ENCODE measurements at places on chromosomes 4 and X. TPM values are rescaled to one million over a fixed set of nuclear protein-coding genes. Genes with fewer than 3 reads are reported as not detected.

GRCh38 chr4:146342600-146343192 is 128.4 kb downstream of the REELD1 start:
- DNase-seq, result no peak

GRCh38 chr4:95358421-95358820 is 190.4 kb downstream of the UNC5C start:
- no peak for DNase-seq

DNA sequence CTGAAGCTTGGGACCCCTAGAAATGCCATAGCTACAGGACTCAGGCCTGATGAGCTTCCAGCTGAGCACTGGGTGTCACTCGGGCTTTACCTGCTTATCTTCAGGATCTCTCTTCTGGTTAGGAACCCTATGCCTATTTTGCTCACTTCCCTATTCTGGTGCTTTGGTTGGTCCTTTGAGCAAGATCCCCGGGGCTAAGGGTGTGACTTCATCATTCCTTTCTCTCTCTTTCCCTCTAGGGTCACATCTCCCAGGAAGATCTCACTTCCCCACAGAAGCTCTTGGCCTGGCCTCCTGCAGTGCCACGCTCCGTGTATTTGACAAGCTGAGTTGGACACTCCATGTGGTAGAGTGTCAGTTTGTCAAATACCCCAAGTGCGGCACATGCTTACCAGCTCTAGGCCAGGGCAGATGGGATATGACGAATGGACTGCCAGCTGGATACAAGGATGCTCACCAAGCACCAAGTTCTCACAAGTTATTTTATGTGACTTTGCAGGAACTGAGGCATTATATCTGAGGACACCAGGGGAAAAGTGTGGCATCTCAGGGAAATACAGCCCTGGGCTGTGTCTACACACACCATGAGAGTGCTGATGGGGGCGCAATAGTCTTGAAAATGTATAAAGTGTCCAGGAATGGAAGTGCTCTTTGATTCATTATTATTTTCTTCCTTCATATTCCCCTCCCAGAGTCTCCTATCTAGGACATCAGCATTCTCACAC is 21.1 kb downstream of the VSIG4 start:
- DNase-seq, result no peak

- DNase-seq, result no peak
Measured at GRCh38 chr4:35238793-35239192, 1005.5 kb downstream of the ARAP2 start.

DNA sequence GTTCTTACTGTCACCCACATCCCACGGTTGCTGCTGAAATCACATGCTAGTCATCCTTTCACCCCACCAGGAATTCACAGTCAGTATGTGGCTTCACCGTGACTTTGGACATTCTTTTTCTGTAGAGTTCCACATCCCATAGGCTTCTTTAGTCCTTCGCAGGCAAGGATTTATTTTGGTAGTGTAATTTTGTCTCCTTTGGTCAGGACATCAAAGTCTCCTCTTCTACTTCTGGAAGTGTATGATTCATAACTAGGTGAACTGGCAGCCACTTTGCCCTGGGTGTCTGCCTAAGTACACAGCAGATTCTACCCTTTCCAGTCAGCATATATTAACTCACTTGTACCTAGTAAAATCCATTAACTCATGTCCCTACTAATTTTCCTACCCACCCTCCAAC is 38.3 kb upstream of the MMAA start:
- no peak for DNase-seq

DNA sequence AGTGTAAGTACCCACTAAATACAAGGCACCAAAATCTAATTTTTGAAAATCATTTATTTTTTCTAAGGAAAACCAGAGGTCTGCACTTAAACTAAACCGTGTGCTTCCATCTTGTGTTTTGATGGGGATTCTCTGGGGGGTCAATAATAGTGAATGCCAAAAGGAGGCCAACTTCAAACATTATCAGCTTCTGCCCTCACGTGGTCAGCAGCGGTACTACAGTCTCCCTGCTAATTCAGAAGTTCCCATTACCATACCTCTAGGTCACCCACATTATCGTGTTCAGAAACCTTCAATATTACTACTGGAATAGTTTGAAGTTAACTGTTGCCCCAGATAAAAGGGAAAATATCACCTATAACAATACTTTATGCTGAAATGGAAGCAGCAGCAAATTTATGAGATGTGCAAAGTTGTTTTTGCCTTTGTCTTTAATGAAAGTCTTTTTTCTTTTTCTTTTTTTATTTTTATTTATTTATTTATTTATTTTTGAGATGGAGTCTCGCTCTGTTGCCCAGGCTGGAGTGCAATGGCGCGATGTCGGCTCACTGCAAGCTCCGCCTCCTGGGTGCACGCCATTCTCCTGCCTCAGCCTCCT is 17.3 kb downstream of the CTPS2 start:
- peak; percentile 89 for DNase-seq

DNA sequence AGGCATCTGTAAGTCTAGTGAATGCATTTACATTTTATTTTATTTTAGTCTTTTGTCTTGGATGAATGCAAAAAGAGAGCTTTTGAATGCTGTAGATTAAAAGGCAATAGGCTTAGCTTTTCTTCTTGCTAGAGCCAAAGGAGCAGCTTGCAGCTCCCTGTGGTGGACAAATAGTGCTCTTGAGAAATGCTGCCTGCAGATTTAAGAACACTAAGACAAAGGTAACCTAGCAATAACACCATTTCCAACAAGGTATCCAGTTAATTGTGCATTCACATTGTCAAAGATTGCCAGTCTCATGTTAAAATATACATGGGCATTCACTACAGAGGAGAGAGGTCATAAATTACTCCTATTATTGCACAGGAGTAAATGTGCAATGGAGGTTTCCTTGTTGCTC is 859.2 kb upstream of the PRKX start:
- no peak for DNase-seq

DNA sequence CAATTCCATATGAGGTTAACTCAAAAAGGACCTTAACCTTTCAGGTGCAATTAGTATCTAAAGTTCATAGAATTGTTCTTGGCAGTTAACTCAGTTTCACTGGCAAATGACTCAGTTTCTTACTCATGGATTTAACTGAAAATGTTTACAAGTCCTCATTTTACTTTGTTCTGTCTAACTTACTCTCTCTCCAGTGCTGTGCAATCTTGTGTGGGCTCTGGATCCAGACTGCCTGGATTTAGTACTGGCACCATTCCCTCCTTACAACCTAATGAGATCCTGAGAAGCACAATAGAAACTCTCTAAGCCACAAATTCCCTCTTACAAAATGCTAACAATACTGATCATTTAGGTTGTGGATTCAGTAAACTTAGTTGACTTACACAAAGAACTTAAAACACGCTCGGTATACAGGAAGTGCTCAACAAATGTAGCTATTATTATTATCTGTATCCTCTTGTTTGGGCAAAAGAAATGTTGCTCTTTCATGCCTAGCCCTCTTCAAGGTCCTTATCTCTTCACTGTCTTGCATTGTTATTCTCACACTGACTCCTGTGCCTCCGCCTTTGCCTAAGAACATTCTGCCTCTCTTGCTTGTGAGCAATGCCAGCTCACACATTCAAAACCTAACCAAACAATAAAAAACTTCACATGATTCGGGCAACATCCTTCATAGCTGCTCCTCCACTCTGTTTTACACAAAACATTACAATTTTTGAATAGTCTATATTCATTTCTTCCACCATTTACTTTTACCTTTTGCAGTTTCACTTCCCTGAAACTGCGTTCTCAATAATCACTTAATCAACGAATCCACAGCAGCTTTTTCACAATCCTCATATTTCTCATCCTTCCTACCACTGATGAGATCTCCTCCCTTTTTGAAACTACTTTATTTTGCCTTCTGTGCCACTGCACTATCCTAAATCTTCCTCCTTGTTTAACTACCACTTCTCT is 91.8 kb downstream of the PDE5A start:
- DNase-seq, result no peak

GRCh38 chr4:156538651-156539257 is 432.8 kb downstream of the PDGFC start:
- no peak for DNase-seq

GRCh38 chr4:36446275-36446674 is 164.9 kb downstream of the DTHD1 start:
- DNase-seq, result no peak

DNA sequence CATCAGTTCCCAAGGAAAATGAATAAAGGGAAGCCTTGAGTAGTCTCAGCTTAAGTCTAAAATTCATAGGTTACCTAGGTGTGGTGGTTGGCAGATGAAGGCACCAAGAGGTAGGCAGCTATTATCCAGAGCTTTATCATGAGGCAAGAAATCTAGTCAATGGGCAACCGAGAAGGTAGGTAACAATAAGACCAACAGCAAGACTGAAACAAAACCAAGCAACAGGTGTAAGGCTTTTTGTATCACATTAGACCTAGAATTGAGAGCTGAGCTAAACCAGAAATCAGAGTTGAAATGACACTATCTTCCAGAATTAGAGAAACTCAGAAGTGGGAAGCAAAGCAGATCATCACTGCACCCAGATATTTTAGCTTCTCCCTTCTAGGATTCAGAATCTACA is 117.1 kb downstream of the CAMK2D start:
- DNase-seq, result no peak

- DNase-seq, result no peak
Measured at GRCh38 chrX:18561020-18561419, 110.9 kb downstream of the RS1 start.

DNA sequence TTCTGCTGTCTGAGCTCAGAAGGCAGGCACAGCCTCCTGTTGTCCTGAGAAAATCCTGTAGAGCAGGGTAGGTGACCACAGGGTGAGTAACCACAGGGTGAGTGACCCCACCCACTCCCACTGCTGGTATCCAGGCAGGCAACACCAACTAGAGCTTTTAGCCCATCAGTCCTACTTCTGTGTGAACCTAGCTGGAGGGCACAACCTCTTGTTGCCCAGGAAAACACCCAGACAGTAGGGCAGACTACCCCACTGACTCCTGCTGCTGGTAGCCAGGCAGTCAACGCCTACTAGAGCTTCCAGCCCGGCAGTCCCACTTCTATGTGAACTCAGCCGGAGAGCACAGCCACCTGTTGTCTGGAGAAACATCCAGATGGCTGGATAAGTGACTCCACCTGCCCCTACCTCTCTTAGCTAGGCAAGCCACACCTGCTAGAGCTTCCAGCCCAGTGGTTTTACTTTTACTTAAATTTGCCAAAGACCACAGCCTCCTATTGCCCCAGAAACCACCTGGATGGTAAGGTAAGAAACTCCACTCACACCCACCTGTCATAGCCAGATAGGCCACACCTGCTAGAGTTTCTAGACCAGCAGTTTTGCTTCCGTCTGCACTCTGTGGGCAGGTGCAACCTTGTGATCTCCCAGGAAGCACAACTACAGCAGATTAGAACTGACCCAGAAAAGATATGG is 371.6 kb downstream of the INPP4B start:
- DNase-seq, result no peak

- DNase-seq, result no peak
Measured at GRCh38 chr4:123874063-123874462, 477.5 kb downstream of the SPRY1 start.

NLGN3 gene
- 3.0 TPM for total RNA-seq

MAGEA2B gene
- not detected for total RNA-seq

PWWP3B gene
- 3.9 TPM for total RNA-seq

DDIT4L gene
- 21.9 TPM for total RNA-seq

DOCK11 gene
- 3.9 TPM for total RNA-seq

F8A1 gene
- 23.2 TPM for total RNA-seq
